ENCODE measurements at places on chromosomes 6 and 20.

GRCh38 chr6:19999319-20000191, 162.4 kb downstream of the ID4 start:
- DNase-seq, result no peak

- DNase-seq, result no peak
These were observed 121.6 kb downstream of the PREX1 start for GRCh38 chr20:48706116-48706656.

DNA sequence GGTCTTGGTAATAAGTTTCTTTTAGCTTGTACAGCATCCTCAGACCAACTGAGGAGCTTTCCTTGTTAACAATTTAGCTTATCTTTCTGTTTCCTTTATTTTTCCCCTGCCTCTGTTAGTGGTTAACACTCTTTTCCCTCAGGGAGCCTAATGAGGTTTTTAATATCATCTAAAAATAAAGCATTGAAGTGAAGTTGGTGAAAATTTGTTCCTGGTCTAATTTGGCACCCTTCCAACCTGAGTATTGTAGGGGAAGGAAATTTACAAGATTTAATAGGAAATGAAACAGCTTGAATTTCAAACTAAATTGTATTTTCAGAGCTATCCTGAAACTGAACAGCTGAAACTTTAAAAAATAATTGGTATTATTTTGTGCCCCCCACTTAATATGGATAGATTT, 28.1 kb upstream of the VAPB start:
- no peak for DNase-seq

- no peak for DNase-seq
These were observed 113.9 kb downstream of the HFE start for GRCh38 chr6:26200918-26201721.

- no peak for DNase-seq
These were observed 22.9 kb downstream of the RAB44 start for GRCh38 chr6:36720251-36721141.

GRCh38 chr6:117371492-117371891, 54.2 kb downstream of the ROS1 start:
- DNase-seq, result no peak

GRCh38 chr6:149961728-149962425, 1.9 kb upstream of the ULBP1 start:
- DNase-seq, result no peak

- DNase-seq, result no peak
These were observed 127.2 kb downstream of the CD109 start for GRCh38 chr6:73823046-73823735.

- DNase-seq, result no peak
These were observed 17.7 kb downstream of the OR2A4 start for GRCh38 chr6:131683479-131683878.

DNA sequence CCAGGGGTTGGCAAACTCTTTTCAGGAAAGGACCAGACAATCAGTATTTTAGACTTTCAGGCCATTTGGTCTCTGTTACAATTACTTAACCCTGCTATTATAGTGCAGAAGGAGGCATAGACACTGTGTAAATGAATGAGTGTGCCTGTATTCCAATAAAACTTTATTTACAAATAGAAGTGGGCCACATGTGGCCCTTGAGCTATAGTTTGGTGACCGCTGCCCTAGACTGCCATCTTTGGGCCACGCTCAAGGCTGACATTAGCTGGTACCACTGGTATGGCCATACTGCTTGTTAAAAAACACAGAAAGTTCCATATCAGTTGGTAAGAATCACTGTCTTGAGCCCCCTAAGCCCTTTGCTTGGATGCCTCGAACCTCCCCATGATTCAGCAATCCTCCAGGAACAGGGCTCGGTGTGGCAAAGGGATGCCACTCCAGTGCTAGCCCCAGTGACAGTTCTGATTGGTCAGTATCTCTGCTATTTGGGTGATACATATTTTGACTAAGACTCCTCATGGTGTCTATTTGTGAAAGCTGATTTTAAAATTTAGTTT, 23.3 kb upstream of the SNRNP48 start:
- DNase-seq, result no peak

DNA sequence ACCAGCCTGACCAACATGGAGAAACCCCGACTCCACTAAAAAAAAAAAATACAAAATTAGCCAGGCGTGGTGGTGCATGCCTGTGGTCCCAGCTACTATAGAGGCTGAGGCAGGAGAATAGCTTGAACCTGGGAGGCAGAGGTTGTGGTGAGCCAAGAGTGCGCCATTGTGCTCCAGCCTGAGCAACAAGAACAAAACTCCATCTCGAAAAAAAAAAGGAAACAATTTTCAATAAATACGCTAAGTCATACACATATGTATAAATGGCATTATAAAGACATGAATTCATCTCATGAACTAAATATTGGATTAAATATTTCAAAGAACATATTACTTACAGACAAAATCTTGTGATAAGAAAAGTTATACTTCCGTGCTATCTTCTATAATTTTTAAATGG, 2.9 kb downstream of the ARHGAP18 start:
- DNase-seq, result no peak

DNA sequence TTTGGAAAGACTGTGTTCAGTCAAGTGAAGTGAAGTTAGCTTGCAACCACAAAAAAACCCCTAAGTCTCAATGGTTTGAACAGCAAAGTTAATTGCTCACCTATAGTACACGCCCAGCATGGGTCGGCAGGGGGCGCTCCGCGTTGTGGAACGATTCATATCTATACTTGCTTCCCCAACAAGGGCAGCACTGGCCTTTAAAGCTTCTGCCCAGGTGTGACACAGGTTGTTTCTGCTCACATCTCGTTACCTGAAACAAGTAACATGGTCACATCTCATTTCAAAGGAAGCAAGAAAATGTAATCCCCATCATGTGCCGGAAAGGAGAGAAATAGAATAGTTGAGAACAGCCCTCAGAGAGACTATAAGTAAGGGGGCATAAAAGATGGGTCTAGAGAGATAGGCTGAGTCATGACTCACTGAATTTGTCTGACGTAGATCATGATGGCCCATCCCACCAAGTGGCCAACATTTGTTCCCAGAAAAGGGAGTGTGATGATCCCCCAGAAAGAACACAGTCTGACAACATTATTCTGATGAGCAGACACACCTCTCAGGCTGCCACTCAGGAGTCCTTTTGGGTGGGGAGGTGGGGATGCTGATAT, 29.0 kb downstream of the HNF4A start:
- DNase-seq, result peak; percentile 81

Measured in activated CD4-positive, CD25-positive, alpha-beta regulatory T cell (primary cell).